ENCODE measurements at places on chromosomes 5 and 9.
A peak's percentile ranks its signal among the peaks of the same experiment; 100 is the strongest.

DNA sequence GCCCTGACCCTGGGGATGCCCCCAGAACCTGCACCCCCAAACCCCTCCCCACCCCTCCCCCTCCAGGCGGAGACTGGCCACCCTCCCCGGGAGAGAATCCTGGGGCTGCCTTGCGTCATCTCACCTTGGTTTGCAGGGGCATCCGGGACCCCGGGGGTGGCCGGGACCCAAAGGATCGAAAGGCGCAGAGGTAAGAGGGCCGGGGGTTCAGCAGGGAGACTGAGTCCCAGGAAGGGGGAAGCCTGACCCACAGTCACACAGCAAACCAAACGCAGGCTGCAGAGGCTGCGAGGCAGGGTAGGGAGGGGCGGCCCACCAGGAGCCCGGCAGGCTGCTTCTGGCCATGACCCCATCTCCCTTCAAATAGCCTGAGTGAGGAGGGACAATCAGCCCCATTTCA is 33.8 kb upstream of the ORM1 start:
- no peak for DNase-seq

DNA sequence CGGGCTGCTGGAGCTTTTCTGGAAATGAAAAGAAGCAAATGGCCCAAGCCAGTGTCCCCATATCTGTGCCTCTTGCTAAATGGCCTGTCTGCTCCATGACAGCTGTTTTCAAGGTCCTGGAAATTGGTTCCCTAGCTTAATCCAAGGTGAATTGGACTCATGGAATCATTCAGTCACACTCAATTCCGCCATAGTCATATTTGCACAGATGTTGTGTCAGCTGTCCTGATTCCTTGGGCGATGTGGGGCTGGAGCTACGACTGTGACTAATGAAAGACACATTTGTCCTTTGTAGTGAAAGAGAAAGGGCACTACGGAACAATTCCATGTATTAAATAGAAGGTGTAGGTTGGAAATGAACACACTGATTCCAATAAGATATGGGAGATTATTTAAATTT is 102.9 kb upstream of the MEGF10 start:
- no peak for DNase-seq

- no peak for DNase-seq
Measured at GRCh38 chr5:170757182-170757601, 26.3 kb upstream of the GABRP start.

DNA sequence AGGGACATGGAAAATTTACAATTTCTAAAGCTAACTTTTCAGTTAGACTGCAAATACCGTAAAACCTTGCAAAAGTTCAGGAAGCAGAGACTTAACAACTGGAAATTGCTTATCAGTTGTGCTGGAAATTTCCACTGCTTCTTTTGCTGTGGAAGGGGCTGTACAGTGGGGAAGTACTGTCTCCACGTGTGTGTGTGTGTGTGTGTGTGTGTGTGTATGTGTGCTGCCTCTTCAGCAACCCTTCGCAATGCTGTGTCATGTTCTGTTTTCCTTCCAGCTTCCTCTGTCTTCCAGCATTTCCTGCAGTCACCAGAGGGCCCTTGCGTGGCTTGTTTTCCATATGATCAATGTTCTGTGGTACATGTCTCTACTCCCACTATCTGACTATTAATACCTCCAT is 87.5 kb upstream of the RANBP3L start:
- DNase-seq = no peak

GRCh38 chr5:148976569-148977381 is 86.1 kb downstream of the SH3TC2 start:
- no peak for DNase-seq

DNA sequence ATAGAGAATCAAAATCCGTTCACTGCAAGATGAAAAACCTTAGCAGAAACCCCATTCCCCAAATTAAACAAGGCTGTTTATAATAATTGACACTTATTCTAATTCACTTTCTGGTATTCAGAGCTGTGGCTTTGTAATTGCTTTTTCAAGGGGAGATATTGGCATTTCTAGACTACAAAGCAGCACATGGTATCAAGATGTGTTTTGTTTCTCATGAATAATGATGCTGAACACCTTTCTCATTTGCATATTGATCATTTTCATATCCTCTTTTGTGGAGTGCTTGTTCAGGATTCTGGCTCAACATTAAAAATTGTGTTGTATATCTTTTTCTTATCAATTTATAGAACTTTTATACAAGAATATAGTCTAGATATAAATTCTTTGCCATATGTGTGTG is 22.4 kb upstream of the ANKRD55 start:
- DNase-seq = no peak

GRCh38 chr5:7615566-7616061 is 219.7 kb downstream of the ADCY2 start:
- DNase-seq = no peak

DNA sequence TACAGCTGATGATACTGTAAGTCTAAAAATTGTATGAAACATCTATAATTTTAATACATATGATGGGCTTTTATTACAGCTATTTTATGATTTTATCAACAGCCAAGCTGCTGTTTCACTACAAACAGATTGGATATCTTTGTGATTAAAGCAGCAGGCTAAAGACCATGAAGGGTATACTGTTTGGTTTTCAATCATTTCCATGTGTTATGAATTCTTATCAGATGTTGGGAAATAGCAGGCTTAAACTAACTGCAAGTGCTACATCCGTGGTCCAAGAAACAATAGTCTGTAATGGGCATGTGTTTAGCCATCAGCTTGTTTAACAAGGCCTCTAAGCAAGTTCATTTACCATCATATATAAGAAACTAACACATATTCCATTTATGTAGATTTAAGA is 107.5 kb downstream of the CWC27 start:
- DNase-seq = no peak

DNA sequence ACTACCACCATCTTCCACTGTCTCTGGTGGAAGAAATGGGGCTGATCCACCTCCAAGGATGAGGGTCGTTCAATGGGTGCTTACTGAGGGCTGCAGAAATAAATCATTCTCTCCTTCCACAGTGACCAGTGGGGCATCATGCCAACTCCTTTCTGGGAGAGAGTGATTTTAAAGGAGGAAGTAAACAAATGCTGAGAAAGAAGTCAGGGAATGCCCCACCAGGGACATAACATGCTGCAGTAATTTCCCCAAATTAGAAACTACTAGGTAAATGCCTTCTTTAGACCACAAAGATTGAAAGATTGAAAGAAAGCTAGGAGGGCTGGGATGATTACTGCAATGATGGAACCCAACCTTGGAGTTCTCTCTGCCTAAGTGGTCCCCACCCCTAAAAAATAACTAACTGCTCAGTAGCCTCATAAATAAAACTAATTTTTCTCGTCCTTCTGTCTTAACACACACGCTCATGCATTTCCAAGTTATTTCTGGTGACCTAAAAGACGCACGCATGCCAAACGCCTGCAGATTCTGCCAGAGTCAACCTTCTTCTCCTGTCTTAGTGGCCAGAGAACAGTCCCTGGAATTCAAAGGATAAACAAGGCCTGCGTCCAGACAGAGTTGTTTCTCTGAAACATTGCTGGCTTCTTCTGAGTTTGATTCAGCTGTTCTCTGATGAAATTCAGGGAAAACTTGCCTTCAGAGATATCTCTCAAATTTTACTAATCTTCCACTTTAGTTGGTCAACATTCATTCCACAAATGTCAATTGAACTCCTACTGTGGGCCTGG is 250.0 kb downstream of the NR3C1 start:
- DNase-seq = no peak

DNA sequence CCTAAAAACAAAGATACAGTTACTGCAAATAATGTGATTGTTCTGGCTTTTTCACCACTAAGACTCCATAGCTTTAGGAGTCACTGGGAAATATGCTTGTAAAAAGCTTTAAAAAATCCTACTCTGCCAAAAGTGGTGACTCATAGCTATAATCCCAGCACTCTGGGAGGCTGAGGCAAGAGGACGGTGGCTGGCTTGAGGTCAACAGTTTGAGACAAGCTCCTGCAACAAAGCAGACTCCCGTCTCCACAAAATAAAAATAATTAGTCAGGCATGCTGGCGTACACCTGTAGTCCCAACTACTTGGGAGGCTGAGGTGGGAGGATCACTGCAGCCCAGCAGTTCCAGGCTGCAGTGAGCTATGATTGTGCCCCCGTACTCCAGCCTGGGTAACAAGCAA is 406.4 kb downstream of the HTR1A start:
- no peak for DNase-seq

DNA sequence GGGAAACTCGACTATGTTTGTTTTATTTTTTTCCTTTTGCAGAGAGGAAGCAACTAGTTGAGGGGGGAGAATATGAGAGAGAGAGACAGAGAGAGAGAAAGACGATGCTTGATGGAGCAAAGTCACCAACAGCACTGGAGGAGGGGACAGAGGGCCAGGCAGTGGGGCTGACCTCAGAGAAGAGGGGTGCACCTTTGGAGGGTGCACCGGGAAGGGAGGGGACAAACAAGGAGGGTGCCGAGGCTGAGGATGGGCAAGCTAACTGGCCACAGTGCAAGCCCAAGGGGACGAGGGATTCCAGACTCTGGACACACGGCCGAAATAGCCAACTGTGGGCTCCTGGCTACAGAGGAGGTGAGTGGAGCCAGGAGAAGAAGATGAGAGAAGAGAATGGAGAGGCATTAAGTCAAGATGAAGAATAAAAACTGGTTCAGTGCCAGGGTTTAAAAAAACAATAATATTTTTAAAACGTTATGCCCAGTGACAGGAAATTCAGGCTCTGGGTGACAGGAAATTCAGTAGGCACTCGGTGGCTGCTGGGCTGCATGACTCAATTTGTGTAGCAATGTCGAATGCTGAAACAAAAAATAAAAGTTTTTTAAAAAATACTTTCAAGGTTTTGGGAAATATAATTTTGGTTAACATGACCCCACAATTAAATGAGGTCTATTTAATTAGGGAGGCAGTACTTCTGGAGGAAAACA is 13.3 kb upstream of the GLRX start:
- DNase-seq = no peak

DNA sequence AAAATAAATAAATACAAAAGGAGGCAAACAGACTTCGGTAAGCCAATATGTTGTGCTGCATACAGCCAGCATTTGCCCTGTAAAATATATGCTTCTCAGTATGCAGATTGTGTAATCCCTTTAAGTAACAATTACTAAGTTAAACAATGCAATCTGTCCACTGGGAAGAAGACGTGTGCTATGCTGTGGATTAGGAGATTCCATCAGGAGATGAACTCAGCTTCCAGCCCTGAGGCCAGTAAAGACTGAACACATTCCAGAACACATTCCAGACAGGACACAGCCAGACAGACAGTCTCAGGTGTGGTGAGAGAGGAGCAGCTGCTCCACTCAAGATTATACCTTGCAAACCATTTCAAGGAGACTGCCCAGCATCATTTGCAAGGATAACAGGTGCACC is 97.8 kb downstream of the MPDZ start:
- no peak for DNase-seq

- DNase-seq = peak; percentile 10
Measured at GRCh38 chr9:77475641-77476473, 172.3 kb downstream of the GNA14 start.

- no peak for DNase-seq
Measured at GRCh38 chr9:90092508-90092907, 487.7 kb downstream of the GADD45G start.

GRCh38 chr9:90368928-90369327 is 273.7 kb downstream of the DIRAS2 start:
- DNase-seq = no peak

- DNase-seq = no peak
Measured at GRCh38 chr5:25091921-25092320, 447.1 kb upstream of the CDH10 start.

DNA sequence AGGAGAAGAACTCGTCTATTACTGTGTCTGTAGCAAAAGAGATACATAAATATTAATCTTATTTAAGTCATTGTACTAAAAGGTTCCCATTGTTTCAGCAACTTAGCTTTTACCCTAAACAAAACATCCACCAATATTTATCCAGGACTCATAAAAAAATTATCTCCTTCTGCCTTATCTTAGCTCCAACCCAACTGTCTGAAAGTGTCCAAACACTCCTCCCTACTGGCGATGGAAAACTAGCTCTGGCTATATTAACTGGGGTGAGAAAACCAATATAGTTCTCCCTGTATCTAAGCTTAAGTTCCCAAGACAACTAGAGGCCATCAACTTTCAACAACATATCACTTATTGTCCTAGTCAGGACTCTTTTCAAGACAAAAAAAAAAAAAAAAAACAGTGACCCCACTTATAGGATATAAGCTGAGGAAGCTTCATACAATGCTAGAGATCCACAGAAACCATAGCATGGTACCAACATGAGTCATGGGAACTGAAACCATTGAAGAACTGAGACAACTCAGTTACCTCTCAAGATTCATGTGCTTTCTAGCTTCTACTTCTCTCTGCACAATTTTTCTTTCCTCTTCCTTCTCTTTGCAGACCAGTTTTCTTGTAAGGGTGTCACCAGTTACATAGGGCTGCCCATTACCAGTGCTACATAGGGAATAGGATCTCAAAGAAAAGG is 150.7 kb upstream of the RASA1 start:
- no peak for DNase-seq

- no peak for DNase-seq
Measured at GRCh38 chr9:135670721-135671590, 7.8 kb downstream of the LCN9 start.

- DNase-seq = peak; percentile 49
Measured at GRCh38 chr5:671459-672328, 21.5 kb downstream of the TPPP start.

GRCh38 chr5:135705941-135706466 is 127.2 kb upstream of the CXCL14 start:
- DNase-seq = no peak

DNA sequence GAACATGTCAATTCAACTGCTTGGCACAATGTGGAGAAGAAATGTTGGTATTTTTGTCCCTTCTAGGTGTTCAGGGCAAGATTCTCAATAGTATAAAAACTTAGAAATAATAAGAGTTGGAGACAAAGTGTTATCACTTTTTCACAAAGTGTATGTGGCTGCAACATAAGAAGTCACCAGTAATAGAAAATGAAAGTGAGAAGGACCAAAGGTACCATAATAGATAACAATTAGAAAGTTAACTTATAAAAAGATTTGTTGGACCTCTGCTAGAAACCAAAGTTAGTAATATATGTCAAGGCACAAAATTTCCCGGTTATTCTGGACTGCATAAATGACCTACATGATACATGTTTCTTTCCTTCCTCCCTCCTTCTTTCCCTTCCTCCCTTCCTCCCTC is 1535.3 kb downstream of the EFNA5 start:
- DNase-seq = no peak
